ENCODE measurements at places on chromosomes 2 and 18. TPM values are rescaled to one million over a fixed set of nuclear protein-coding genes. Genes with fewer than 3 reads are reported as not detected.

ALK gene
- not detected for total RNA-seq

CYB5A gene
- total RNA-seq: 11.1 TPM

IL37 gene
- total RNA-seq: not detected

BOLL gene
- total RNA-seq: not detected

- no peaks in the 10 kb centered on the region for H3K4me1 ChIP-seq
- H3K4me3 ChIP-seq: no peak overlapping the region
- H3K27ac ChIP-seq: no peak overlapping the region
- H3K36me3 ChIP-seq: no peaks in the 10 kb centered on the region
- no peaks in the 10 kb centered on the region for H3K27me3 ChIP-seq
Measured at GRCh38 chr2:226552571-226553285, 246.9 kb downstream of the IRS1 start.

- H3K36me3 ChIP-seq: no peaks in the 10 kb centered on the region
- no peak overlapping the region for H3K27ac ChIP-seq
Measured at GRCh38 chr2:184507254-184507653, 91.1 kb upstream of the ZNF804A start.

DNA sequence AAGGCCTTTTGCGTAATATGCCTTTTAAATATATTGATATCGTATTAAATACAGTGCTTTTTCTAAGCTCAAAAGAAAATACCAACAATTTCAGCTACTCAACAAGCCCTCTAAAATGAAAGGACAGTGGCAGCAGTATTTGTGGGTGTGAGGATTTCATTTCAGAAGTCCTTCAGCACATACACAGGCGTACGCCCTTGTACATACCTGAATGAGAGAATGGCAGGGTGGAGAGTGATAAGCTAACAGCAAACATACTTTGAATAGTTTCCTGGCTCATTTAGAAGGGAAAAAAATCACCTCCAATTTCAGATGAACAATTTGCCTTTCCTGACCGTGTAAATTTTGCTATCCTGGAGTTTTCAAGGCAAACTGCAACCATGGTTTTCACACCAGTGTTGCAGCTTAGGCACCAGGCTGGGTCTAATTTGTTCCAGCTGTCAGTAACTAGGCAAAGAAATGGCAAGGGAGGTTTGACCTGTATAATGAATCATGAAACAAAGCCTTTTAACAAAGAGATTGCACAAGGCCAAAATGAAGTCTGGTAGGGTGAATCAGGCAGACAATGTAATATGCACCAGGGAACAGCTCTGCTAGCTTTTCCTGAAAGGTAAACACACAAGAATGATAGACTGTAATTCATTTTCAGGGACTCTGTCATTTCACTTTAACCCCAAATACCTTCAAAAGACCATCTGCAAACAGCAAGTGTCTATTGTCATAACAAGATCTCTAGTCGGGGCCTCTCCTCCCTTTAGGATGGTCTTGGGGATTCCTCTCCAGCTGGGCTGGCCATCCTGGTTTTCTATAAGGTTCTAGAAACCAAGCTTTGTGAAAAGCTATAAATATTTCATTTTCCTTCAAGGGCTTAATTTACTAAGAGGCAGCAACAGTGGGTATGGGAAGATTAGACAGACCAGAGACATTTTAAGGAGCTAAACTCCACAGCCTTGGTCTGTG lies 11.5 kb downstream of the ANKRD29 start:
- no peak overlapping the region for H3K4me3 ChIP-seq
- H3K4me1 ChIP-seq: no peaks in the 10 kb centered on the region
- H3K27ac ChIP-seq: no peak overlapping the region
- H3K27me3 ChIP-seq: peaks cover 13% of the 10 kb centered on the region
- DNase-seq: no peak
- no peaks in the 10 kb centered on the region for H3K36me3 ChIP-seq

GRCh38 chr2:64166637-64167420 lies 22.6 kb upstream of the PELI1 start:
- H3K36me3 ChIP-seq: no peaks in the 10 kb centered on the region
- no peaks in the 10 kb centered on the region for H3K27me3 ChIP-seq
- no peak for DNase-seq
- H3K4me3 ChIP-seq: no peak overlapping the region
- H3K27ac ChIP-seq: no peak overlapping the region

- H3K36me3 ChIP-seq: peaks cover 19% of the 10 kb centered on the region
- H3K4me3 ChIP-seq: no peak overlapping the region
- H3K4me1 ChIP-seq: no peaks in the 10 kb centered on the region
Measured at GRCh38 chr2:32553829-32554432, 73.9 kb upstream of the TTC27 start.

GRCh38 chr18:79382681-79383387 lies 12.9 kb upstream of the NFATC1 start:
- H3K4me3 ChIP-seq: no peak overlapping the region
- H3K27me3 ChIP-seq: no peaks in the 10 kb centered on the region
- peaks cover 3% of the 10 kb centered on the region for H3K36me3 ChIP-seq
- peaks cover 7% of the 10 kb centered on the region for H3K4me1 ChIP-seq
- DNase-seq: no peak
- no peak overlapping the region for H3K27ac ChIP-seq

DNA sequence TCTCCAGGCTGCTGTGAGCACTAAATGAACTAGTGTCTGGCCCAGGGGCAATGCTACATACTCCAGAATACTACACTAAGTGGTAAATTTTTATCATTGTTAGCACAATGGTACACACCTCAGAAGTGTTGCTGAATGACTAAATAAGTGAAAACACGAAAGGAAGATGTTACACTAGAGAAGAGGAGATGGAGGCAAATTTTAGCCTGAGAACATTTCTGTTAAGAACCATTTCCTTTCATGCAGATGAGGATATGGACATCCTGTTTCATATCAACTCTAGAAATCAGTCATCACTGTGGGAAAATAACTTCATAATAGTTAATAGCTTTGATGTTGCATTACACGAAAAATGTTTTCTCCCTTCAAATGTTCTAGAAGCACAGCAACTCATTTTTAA lies 117.6 kb upstream of the STK17B start:
- peaks cover 51% of the 10 kb centered on the region for H3K4me1 ChIP-seq
- peak overlapping the region; percentile 61 for H3K4me3 ChIP-seq
- H3K27ac ChIP-seq: peak overlapping the region; percentile 58
- no peaks in the 10 kb centered on the region for H3K36me3 ChIP-seq
- no peak for DNase-seq
- H3K27me3 ChIP-seq: no peaks in the 10 kb centered on the region

GRCh38 chr2:241137276-241138190 lies 11.7 kb downstream of the PASK start:
- H3K27ac ChIP-seq: no peak overlapping the region
- H3K27me3 ChIP-seq: no peaks in the 10 kb centered on the region
- no peaks in the 10 kb centered on the region for H3K4me1 ChIP-seq
- H3K36me3 ChIP-seq: peaks cover 58% of the 10 kb centered on the region
- DNase-seq: no peak

Data from CD4-positive, CD25-positive, alpha-beta regulatory T cell (primary cell).